ENCODE measurements at places on chromosomes 7 and 10.

GRCh38 chr7:123440101-123440548 is 94.3 kb downstream of the IQUB start:
- no peak for DNase-seq

DNA sequence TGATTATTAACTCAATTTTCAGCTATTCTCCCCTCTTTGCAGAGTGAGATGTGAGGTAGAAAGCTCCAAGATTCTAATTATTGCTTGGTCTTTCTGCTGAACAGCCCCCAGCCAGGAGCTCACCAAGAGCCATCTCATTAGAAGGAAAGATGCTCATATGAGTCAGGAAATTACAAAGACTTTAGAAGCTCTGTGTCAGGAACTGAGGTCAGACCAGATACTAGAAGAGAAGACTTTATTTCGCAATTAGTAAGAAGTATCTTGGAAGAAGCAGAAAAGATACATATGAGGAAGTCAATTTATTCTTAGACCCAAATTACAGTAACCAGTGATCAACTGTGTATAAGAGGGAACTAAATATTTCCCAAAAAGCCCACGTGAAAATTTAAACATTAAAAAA is 626.9 kb downstream of the ZWINT start:
- no peak for DNase-seq

DNA sequence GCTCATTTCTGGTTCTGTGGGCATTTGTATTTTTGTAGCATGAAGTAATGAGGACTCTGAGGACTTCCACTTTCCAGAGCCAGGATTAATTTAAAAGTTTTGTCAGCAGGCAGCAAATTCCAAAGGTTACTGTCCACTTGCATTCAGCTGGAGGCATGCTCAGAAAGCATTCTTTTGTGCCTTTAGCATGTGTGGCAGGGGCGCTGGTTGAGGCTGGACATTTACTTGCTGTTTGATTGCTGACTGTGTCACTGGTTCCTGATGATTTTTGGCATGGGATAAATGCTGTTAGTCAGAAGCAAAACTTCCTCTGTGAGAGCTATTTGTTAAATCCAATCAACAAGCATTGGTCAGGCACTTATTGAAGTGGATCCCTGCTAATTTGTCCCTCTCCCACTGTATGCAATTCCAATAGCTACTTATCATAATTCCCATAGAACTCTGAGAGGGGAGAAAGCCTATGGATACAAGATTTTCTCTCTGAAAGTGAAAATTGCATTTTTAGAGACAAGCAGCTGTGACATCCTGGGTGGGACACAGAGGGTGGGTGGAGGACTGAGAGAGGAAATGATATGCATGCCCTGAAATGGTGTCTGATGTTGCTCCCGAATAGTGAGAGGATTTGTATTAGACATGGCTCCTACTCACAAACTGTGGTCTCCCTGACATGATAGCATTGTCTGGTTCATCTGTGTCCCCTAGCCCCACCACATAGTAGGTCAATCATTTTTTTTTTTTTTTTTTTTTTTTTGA is 161.2 kb upstream of the WDR11 start:
- DNase-seq: no peak

- no peak for DNase-seq
Observed at GRCh38 chr10:96279191-96279641, 7.8 kb upstream of the BLNK start.

DNA sequence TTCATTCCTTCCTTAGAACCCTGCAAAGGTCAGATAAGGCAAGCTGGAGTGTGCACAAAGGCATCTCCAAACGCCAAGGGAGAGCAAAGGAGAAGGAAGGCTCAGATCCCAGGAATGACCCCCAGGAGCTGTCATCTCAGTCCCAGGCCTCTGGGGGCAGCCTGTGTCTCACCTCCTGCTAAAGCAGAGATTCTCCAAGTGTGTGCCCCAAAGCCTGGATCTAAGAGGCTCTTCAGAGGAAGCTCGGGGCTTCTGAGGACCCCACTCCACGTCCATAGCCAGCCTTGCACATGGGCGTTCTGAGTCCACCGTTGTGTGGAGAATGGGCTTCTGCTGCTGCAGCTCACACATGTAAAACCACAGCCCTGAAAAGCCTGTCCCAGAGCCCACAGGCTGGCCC is 5.1 kb upstream of the GRID1 start:
- no peak for DNase-seq
